Activated T-cell treated with anti-CD3 and anti-CD28 coated beads, Interleukin-2, amount 50 U/mL, for 72 hours (primary cell): ENCODE measurements at places on chromosomes 11 and 22.

GRCh38 chr11:19306179-19306944 lies 65.6 kb upstream of the E2F8 start:
- no peak for DNase-seq

- DNase-seq = no peak
Measured at GRCh38 chr11:115257678-115258077, 246.5 kb downstream of the CADM1 start.

- DNase-seq = no peak
Measured at GRCh38 chr11:29183301-29183700, 833.5 kb downstream of the KCNA4 start.

GRCh38 chr22:45891021-45891421 lies 85.9 kb downstream of the WNT7B start:
- no peak for DNase-seq

DNA sequence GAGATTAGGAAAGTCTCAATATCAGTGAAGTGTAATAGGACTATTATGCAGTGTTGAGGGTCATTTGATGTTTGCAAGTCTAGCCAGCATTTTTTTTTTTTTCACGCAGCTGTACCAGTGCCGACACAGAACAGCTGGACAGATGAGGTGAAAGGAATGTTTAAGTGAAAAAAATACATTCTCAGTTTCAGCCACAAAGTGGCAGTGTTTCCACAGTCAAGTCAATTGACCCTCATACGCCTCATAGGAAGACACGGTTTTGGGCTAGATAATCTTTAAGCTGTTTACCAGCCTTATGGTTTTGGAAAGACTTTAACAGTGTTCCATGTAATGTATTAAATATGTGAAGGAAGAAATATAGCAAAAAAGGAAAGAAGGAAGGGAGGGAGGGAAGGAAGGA lies 349.9 kb upstream of the ANO3 start:
- no peak for DNase-seq

- no peak for DNase-seq
Measured at GRCh38 chr11:72191961-72192381, at the start of gene FOLR1. FOLR1 (plus strand) TSS chr11:72192140; CDS start chr11:72192174, 34 bp downstream.

DNA sequence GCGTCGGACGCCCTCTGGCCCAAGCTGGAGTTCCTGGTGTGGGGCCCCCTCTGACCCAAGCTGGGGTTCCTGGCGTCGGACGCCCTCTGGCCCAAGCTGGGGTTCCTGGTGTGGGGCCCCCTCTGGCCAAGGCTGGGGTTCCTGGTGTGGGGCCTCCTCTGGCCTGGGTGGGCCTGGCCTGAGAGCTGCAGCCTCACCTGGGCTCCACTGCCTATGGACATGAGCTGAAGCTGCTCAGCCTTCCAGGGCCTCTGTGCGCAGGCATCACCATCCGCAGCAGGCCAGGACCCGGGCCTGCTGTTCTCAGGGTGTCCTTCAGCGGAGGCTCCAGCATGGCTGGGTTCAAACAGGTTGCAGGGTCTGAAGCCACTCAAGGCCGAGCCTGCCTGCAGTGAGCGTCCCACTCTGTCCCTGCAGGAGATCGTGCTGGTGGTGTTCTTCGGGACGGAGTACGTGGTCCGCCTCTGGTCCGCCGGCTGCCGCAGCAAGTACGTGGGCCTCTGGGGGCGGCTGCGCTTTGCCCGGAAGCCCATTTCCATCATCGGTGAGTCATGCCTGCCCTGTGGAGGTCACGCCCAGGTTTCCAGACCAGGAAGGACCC lies 125.5 kb downstream of the KCNQ1 start:
- DNase-seq = no peak

DNA sequence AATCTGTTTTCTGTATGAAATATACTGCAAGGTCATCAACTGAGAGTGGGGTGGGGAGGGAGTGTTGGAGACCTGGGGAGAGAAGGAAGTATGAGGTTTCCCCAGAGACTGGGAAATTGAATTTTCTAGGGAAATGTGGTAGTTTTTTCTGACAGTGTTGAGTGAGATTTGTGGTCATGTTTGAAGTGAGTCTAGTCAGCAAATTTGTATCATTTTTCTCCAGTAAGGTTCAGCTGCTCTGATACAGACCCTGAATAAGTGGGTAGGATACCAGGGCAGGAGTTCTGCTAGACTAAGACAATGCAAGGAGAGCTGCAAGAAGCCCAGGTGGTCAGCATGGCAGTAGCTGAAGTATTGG lies 112.0 kb downstream of the PKNOX2 start:
- DNase-seq = no peak

DNA sequence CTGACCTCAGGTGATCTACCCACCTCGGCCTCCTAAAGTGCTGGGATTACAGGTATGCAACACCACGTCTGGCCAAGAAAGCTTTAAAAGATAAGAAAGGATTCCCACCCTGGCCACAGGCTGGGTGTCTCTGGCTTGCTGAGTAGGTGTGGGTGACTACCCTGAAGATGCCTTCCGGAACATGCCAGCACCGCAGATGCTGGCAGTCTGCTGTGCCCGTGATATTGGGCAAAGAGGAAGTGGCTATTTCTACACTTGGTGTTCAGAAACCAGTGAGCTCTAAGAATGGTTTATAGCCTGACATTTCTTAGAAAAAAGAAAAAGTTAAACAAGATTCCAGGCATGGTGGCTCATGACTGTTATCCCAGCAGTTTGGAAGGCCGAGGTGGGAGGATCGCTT lies 6.1 kb downstream of the MRPL11 start:
- no peak for DNase-seq

- no peak for DNase-seq
Measured at GRCh38 chr11:2314136-2314524, 12.3 kb downstream of the TSPAN32 start.

GRCh38 chr22:30370641-30371230 lies 13.9 kb downstream of the CCDC157 start:
- DNase-seq = no peak

GRCh38 chr22:21937041-21937820 lies 15.4 kb downstream of the PPM1F start:
- no peak for DNase-seq

DNA sequence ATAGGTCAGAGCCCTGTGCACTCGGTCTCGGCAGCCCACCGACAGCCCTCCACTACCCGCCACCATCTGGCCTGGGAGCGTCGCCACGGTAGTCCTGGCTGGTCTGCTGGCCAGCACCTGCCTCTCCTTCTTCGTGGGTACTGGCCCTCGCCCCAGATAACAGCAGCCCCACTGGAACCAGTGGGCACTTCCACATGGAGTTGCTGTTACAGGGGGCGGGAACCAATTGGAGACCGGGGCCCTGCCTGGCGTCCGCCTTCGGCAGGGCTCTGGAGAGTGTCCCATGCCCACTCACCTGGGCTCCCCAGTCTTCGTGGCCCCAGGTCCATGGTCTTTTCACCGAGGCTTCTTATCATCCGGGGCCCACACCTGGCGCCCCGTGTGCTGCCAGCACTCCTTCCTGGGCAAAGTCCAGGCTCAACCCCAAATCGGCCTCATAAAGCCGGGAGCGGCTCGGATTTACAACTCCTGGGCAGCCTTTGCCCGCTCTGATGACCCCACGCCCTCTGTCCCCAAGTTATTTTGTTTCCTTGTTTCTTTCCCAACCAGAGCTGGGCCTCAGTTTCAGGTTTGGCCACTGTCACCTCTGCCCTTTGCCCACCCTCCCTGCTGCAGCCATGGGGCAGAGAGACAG lies 12.9 kb upstream of the EHD1 start:
- no peak for DNase-seq

GRCh38 chr22:42436404-42436803 lies 4.2 kb upstream of the NFAM1 start:
- no peak for DNase-seq

GRCh38 chr11:859394-860131 lies 16.9 kb downstream of the TSPAN4 start:
- DNase-seq = no peak

GRCh38 chr22:37103656-37104452 lies 5.7 kb downstream of the TMPRSS6 start:
- DNase-seq = no peak

GRCh38 chr11:78037056-78037455 lies 14.0 kb upstream of the KCTD14 start:
- no peak for DNase-seq

DNA sequence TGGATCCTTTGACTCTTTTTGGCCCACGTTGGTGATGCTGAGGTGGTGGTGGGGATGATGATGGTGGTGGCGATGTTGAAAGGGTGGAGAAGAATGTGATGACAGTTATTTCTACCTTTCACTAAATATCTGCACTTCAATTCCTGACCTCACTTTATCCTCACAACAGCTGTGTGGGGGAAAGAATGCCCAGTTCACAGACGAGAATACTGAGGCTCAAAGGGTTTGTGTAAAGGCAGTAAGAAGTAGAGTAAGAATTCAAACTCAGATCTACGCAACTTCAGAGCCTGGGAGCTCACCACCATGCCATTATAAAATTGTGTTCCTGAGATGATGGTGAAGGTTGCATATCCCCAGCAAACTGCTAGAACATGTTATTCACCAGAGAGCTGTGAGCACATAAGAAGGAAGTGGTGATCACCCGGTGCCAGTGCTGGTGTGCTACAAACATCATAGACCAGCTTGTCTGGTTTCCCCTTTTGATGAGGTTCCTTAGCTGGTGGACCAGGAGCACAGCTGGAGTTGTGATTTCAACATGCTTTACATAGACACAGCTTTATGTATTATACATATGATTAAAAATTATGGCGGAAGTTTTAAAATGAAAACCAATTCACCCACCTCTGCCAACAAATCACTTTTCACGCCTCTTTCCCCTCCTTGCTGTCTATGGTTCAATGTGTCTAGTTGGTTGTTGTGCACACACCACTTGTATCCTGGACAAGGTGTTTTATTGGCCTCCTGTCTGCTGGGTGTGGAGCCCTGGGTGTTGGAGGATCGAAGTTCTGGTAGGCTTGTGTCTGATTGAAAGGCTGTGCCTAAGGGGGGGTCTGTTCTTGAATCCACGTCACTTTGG lies 6.2 kb downstream of the ST14 start:
- no peak for DNase-seq

DNA sequence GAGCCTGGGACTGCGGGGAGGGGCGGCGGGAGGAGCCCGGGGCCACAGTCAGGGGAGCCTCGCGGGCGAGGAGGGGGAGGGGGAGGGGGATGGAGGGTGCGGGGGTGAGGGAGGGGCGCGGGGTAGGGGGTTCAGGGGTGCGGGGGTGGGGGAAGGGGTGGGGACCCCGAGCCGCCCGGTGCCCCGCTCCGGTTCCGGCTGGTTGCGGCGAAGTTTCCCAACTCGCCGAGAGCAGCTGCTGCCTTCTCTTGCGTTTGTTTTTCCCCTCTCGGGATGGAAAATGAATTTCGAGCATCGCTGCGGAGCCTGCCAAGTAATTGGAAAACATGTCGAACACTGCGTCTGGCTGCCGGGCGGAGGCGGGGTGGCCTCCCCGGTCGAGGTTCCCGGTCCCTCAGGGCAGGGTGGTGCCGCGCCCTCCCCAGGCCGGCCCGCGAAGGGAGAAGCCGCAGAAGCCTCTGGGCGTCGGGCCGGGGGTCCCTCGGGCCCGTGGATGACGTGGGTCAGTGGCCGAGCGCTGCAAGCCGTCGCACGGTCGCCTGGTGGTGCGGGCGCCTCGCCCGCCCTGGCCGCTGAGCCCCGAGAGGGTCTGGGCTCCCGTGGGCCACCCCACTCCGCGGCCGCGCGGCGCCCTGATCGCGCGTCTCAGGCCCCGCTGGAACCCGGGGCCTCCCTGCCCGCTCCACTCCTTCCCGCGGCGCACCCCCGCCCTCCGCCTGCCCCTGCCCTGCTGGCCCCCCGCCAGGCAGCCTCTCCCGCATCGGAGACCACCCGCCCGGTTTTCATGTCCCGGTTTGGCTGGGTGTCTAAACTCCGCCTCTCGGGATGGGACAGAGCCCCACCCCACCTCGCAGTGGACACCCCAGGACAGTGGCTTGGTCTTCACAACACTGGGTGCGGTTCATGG lies 12.1 kb downstream of the SPATA19 start:
- DNase-seq = no peak

GRCh38 chr22:47575291-47575690 lies 812.8 kb downstream of the TBC1D22A start:
- no peak for DNase-seq

DNA sequence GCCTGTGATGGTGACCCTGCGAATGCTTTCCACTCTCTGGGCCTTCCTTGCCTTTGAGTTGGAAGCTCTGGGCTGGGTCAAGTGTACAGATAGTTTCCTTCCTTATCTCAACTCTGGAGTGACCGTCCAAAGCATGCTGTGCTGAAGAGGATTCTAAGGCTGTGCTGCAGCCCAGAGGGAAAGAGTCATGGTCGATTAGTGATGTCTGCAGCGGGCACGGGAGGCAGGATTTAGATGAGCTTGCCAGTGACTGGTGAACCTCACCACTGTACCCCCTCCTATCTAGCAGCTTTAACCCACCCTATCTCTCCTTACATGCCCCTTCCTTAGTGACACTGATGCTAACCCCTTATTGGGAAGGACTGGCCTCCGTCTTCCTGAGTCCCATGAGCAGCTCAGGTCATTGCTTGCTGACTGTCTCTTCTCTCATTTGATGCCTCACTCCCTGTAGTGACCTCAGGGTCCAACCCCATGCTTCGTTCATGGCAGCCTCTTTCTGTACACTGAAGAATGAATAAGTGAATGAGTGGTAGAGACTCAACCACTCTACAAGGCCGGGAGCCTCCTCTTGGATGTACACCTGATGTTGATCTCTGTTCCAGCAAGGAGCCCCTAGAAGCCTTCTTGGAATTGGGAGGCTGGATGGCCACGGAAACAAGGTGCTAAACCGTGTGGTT lies 6.7 kb downstream of the GNAZ start:
- DNase-seq = no peak

- DNase-seq = no peak
Measured at GRCh38 chr11:119940401-119940976, 197.4 kb downstream of the TRIM29 start.

DNA sequence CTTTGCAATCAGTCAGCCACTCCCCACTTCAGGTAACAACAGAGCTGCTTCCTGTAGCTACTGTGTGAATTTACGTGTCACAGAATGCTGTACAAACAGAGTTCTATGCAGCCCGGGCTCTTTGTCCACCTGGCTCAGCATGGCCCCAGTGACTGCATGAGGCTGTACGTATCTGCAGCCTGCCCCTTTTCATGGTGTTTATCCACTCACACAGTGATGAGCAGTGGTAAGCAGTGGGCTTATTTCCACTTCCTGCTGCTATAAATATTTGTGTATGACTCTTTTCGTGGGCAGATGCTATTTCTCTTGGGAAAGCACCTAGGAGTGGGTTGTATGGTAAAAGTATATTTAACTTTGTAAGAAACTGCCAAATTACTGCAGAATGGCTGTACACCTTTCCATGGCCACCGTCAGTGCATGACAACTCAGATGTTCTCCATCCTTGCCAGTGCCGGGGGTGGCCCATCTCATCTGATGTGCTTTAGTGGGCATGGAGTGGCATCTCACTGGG lies 43.3 kb downstream of the MYEOV start:
- peak; percentile 19 for DNase-seq

DNA sequence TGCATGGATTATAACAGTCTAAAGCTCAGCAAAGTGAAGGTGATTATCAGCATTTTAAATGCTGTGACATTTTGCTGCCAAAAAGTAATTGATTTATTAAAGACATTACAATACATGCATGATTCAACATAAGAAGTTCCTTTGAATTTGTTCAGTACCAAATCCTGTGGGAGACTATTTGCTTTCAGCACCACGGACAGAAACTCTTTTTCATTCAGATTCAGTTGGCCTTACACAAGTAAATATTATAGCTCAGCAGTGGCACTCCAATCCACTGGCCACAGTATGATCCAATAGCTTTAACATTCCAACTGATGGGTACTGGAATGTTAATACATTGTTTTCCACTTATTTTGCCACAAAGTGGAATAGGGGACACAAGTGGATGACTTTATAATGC lies 806.7 kb downstream of the NTM start:
- no peak for DNase-seq
